Activated CD4-positive, alpha-beta T cell treated with anti-CD3 and anti-CD28 coated beads for 1 hour (primary cell): ENCODE measurements at places on chromosomes 16 and 17.

DNA sequence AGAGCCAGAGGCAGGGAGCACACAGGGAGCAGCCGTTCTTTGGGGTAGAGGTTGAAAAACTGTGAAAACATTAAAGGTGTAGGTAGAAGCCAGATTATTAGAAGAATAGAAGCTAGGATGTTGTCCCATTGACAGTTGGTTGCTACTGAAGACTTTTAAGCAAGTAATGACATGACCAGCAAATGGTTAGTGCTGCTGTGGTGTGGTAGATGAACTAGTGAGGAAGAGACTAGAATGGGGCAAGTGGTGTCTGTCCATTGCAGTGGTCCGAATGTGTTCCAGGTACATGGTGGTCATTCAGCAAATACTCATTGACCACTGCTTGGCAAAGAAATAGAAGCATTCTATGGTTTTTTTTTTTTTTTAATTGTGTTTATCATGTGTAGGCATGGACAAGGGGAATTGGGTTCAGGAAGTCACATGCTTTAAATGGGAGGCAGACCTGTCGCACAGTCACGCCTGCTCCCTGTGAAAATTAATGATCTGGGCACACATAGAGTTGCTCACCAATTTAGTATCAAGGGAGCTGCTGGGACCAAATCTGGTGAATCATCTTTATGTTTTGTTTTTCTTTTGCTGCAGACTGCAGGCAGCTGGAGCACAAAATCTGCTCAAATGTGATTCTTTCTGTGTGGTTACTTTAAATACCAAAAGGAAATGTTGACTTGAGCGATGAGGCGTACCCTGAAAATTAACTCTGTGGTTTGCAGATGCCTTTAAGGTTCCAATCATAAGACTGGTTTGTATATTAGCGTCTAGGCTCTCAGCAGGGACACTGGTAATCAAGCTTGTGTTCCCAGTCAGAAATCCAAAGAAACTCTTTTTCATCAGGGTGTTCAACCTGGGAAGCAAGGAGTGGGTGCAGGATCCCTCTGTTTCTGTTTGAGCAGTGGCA is 30.7 kb downstream of the YPEL2 start:
- peak; percentile 22 for DNase-seq

GRCh38 chr17:43911904-43912303 is 4.6 kb upstream of the MPP2 start:
- no peak for DNase-seq

DNA sequence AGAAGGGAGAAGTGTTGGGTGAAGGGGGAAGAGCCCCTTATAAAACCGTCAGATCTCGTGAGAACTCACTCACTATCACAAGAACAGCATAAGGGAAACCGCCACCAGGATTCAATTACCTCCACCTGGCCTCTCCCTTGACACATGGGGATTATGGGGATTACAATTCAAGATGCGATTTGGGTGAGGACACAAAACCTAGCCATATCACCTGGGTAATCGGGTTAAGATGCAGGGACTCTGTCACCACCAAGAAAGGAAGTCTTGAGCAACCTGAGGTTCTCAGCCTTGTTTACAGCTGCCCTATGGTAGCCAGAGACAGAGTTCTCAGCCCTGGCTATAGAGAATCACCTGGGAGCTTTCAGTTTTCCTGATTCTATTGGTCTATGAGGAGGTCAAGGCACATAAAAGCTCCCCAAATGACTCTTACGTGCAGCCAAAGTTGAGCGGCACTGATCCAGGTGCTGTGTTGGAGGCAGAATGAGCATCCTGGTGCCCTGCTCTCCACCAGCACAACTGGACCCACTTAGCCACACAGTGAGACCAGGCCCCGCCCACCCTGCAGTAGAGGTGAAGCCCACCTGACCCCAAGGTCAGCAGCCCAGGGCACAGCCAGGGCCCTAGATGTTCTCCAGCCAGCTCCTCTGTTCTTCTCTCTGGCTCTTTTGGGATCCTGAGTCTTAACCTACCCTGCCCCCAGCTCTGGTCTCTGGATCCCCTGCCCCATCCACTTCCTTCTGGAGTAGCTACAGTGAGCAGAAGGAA is 138.5 kb upstream of the CDH5 start:
- DNase-seq, result no peak

- DNase-seq, result no peak
Observed at GRCh38 chr16:50735629-50736122, 6.2 kb upstream of the CYLD start.

DNA sequence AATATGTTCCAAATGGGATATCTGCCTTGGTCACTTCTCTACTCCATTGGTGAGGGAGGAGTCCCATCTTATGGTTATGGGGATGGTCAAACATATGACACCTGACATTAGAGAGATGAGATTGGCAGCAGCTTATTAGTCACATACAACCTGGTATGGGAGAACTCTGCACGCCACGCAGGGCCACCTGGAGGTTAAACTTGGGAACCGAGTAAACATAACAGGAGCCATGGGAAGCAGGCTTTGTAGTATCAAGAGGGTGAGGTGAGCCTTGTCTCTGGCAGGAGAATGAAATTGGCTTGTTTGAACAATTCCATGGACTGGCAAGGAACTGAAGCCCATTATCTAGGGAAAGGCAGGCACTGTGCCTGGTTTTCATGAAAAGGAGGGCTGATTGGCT is 238.7 kb upstream of the ELAC2 start:
- no peak for DNase-seq

DNA sequence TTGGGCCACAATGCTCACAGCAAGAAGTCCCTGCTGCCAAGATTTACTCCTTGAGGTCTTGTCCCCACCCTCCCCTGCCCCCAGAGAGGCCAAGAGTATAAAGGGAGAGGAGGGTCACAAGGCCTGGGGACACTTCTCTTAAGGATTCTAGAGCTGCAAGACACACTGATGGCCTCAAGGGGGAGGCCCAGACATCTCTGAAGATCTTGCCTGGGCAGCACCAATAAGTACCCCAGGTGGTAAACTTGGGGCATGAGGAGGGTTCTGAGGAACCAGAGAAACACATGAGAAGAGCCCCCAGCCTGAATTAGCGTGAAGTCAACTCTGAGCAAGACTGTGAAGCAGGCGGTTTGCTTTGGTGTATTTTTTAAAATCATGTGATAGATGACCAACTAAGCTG is 26.8 kb upstream of the MTMR4 start:
- DNase-seq, result no peak

DNA sequence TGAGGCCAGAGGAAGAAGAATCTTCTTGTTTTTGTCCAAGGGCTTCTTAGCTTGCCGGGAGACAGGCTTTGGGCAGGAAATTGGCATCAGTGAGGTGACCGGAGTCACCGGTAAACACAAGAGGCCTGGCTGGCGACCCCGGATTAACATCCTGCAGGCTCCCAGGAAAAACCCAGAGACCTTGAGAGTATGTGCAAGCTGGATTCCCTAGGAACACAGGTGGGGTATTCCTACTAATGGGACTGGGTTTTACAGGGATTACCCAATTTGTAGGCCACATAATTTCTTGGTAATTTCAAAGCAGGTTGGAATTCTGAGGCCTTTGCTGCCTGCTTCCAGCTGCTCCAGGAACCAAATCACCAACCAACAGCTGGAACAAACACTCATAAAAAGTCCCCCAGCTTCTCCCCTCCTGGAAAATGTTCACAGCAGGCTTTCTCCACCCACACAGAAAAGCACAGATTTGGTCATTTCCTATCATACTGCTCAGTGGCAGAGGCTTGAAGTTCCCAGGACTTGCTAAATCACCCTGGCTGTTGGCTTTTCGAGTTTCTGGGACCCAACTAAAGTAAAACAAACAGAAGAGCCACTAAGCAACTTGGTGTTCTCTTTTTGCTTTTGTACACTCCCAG is 258.8 kb downstream of the IRF8 start:
- DNase-seq, result no peak

DNA sequence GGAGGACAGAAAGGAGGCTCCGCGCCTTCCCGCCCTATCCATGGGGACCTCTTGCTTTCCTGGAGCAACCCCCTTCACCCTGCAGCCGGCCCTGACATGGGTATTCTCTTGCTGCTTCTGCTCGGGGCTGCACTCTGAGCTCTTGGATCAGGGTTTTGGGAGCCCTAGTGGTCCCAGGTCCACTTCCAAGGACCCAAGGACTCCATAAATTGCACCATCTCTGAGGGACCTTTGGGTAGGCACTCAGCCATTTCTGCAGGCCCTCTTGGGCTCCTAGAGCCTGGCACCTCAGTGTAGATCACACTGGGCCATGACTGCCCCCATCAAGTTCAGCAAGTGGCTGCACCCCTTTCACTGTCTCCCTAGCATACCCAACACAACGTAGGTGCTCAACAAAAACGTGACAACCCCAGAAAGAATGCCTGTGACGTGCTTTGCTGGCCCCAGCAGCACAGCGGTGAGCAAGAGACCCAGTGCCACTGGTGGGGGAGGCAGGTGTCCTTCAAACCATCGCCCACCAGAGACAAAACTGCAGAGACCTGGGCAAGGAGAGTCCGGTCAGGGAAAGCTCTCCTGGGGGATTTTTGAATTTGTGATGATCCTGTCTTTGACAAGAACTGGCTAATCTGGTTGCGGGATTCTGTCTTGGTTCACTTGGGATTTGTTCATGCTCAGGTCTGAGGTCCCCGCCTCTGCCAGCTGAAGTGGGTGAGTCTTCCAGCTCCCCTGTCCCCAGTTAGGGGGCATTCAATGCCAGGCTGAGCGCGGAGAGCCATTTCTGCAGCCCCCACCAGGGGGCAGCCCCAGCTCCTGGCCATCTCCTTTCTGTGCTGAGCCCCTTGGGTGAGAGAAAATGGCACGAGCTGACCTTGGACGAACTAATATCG is 2.5 kb upstream of the RAB11FIP4 start:
- no peak for DNase-seq

GRCh38 chr16:88597856-88598491 is 27.8 kb downstream of the ZC3H18 start:
- no peak for DNase-seq

DNA sequence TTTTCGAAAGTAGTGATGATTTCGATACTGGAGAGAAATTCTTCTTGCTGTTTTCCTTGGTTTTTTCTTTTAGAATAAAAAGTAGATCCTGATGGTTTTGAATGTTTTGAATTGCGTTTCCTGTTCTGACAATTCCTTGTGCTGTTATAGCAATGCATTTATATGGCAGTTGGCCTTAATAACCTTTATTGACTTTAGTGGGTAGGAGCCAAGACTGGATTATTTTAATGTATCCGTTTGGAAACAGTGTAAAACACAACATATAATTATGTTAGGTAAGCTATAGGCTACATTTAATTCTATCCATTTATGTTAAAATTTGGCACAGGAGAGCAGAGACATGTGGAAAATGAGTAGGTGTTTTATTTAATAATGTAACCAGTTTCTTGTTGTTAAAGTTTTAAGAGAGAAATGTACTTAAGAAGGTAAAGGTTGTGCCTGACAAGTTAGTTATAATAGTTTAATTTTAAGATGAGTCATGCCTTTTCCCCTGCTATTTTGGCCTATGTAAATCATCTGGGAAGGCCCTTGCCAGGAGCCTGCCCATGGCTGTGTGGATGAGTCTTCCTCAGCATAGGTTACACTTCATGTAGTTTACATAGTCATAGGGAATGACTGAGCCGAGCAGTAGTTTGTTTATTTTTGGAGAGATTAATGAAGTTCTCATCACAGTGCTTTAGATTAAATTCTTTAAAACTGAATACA is 189.9 kb downstream of the FTO start:
- DNase-seq, result no peak

DNA sequence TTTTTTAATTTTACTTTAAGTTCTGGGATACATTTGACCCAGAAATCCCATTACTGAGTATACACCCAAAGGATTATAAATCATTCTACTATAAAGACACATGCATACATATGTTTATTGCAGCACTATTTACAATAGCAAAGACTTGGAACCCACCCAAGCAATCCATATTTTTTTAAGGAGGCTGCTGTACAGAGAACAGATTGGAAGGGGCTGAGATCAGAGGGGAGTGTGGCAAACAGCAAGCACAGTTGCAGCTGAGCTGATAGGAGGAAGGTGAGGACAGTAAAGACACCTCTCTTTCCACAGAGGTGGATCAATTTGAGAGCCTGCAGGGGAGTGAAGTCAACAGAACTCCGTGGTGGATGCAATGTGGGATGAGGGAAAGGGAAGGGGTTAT is 10.2 kb upstream of the TMEM238L start:
- DNase-seq, result no peak

GRCh38 chr17:34360601-34361270 is 2.3 kb downstream of the CCL1 start:
- no peak for DNase-seq

GRCh38 chr17:30323895-30324319 is 9.9 kb downstream of the TMIGD1 start:
- no peak for DNase-seq

DNA sequence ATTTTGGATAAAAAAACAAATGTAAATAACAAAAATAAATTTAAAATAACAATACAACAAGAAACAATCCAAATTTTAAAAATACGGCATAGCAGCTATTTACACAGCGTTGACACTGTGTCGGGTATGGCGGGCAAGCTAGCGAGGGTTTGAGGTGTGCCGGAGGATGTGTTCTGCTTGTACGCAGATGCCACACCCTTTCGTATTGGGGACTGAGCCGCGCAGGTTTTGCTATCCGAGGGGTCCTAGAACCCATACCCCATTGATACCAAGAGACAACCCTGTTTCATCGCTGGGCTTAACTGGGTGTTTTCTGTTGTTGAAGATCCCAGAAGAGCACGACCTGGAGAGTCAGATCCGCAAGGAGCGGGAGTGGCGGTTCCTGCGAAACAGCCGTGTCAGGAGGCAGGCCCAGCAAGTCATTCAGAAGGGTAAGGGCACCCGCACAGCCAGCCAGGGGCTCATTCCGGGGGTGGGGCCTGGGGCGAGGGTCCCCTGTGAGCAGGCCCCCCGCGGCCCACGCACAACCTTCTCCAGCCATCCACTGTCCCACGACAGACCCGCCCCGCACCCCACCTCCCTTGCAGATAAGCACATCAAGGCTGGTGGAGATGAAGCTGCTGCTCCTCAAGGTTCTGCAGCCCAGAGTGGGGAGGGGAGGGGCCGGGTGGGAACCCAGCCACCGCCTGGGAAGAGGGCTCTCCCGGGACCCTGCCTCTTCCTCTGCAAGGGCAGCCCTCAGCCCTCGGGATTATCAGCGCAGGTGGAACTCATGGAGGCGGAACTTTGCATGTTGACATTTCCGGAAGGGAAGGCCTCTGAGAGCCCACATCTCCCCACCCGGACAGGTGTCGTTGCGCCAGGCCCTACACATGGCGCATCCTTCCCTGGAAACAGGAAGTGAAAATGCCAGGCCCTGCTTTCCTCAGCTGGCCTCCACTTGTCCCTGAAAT is 51.2 kb upstream of the CHMP6 start:
- no peak for DNase-seq

GRCh38 chr17:67013891-67014290 is 30.5 kb upstream of the CACNG1 start:
- DNase-seq, result no peak
